ENCODE measurements at places on chromosomes 2 and 18.
A peak's percentile ranks its signal among the peaks of the same experiment; 100 is the strongest.

- DNase-seq: no peak
Observed at GRCh38 chr2:241091201-241091600, 10.9 kb downstream of the MTERF4 start.

- DNase-seq: peak; percentile 61
Observed at GRCh38 chr2:134919341-134920210, 954 bp downstream of the CCNT2 start.

GRCh38 chr2:214389334-214389733 is 21.5 kb upstream of the VWC2L start:
- no peak for DNase-seq

DNA sequence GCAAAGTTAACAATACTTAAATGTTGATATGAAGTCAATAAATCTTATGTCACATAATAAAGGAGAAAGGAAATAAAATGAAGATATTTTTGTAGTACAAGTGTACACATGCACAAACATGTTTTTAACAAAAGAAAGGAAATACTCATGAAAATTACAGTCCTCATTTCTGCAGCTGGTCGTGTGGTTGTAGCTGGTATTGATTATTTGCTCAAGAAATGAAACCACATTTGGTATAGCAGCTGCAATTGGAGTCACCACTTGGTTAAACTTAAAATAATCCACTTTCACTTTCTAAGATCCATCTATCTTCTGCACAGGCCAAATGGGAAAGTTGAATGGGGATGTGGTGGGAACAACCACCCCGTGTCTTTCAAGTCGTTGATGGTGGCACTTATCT is 580.5 kb upstream of the NRXN1 start:
- no peak for DNase-seq

DNA sequence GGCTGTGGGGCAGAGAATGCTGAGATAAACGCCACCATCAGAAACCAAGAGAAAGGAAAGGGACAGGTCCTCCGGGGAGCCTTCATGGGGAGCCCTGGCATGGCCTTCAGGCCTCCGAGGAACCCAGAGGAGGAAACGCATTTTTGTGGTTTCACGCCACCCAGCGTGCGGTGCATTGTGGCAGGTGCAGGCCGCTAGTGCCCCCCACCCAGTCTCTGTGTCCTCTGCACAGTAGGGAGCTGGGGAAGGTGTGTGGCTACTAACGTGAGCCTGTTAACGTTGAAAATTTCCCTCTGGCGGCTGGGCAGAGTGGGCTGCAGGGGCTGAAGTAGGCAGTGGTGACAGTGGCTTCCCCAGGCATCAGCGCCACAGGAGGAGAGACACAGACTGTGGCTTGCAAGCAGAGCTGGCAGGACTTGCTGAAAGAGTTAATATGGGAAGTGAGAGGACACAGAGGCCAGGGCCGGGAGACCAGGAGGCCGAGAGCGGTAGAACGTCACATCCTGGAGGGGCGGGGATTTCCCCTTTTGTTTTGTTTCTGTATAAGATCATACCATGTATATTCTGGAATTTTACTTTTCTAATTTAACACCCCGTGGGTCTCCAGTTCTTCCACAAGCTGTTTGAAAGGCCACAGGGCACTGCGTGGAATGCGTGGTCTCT is 166.9 kb downstream of the GBX2 start:
- no peak for DNase-seq

Data from OCI-M1 (cell line).